ENCODE measurements at places on chromosomes 2 and 18.

GRCh38 chr2:109500910-109501309 is 112.9 kb downstream of the SEPTIN10 start:
- no peak for DNase-seq

- no peak for DNase-seq
Observed at GRCh38 chr2:204477358-204477950, 67.8 kb upstream of the PARD3B start.

- no peak for DNase-seq
Observed at GRCh38 chr2:219009294-219009693, 16.1 kb upstream of the CRYBA2 start.

- peak; percentile 4 for DNase-seq
Observed at GRCh38 chr2:169362894-169363559, 693 bp upstream of the LRP2 start.

DNA sequence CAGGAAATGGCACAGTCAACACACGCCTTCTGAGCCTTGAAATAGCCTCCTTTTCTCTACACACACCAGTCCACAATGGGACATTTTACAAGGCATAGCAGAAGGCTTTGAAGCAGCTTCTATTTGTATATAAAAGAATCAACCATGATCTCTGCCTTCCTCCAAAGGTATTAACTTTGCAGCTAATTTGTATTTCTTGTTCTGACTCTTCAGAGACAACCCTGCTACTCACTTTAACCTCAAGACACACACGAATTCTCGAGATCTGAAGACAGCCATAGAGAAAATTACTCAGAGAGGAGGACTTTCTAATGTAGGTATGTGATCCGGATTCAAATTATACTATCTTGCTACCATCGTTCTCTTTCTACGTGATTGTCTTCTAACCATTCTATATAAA is 104.6 kb downstream of the VIT start:
- DNase-seq, result no peak

GRCh38 chr18:61929881-61930640 is 37.3 kb upstream of the RNF152 start:
- no peak for DNase-seq

GRCh38 chr2:202035941-202036372 is 2.3 kb downstream of the FZD7 start:
- DNase-seq, result peak; percentile 60

DNA sequence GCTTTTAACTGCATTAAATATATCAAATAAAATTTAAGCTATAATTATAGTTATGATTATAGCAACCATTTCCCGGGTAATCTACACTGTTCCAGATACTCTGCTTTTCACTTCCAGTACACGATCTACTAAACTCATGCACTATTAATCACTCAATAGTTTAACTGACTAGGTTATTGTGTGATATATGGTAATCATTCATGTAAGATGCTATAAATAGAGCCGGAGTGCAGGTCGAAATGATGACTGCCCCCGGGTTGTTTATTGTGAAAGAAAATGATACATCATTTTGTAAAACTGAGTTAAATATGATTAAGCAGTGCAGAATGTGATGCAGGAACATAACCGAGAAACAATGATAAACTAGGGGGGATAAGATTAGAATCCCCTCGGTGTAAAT is 434.6 kb upstream of the DSEL start:
- DNase-seq, result no peak

DNA sequence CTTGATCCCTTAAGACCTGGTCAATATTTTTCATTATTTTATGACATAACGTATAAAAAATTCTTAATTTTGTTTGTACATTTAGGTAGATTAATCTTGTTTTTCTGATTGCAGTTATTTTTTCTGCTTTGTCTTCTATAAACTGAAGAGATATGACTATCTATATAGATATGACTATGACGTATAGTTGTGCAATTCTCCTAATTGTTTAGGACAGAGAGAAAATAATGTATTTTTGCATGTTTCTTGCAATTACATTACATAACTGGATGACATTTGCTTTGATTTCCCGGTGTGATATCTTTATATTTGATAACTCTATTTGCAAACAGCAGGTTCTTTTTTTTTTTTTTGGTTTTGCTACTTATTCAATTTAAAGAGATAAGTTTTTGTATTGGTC is 310.2 kb upstream of the REG3G start:
- DNase-seq, result no peak

DNA sequence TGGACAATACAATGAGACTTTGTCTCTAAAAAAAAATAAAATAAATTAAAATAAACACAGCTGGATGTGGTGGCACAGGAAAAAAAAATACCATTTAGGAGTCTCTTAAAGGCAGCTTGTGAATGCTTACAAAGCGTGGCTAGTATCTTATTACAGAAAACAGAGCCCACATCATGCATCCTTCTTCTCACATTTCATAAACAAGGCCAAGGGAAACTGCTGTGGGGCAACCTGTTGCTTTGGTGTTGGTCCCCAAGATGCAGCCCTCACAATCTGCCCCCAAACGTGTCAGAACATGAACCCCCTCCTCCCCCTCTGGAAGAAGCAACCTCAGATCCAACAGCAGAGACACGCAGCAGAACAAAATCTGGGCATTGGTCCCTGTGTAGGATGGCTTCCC is 2.6 kb downstream of the SLC14A1 start:
- no peak for DNase-seq

GRCh38 chr2:126467367-126468054 is 188.4 kb upstream of the GYPC start:
- DNase-seq, result no peak

- DNase-seq, result no peak
Observed at GRCh38 chr2:10903861-10904210, 7.9 kb upstream of the KCNF1 start.

- DNase-seq, result no peak
Observed at GRCh38 chr2:21939967-21940366, 816.2 kb downstream of the TDRD15 start.

- peak; percentile 74 for DNase-seq
Observed at GRCh38 chr2:36780231-36780839, 83.8 kb downstream of the VIT start.

- peak; percentile 15 for DNase-seq
Observed at GRCh38 chr2:231646476-231646875, 53.8 kb downstream of the TEX44 start.

- DNase-seq, result no peak
Observed at GRCh38 chr2:149463328-149464002, 124.1 kb downstream of the MMADHC start.

DNA sequence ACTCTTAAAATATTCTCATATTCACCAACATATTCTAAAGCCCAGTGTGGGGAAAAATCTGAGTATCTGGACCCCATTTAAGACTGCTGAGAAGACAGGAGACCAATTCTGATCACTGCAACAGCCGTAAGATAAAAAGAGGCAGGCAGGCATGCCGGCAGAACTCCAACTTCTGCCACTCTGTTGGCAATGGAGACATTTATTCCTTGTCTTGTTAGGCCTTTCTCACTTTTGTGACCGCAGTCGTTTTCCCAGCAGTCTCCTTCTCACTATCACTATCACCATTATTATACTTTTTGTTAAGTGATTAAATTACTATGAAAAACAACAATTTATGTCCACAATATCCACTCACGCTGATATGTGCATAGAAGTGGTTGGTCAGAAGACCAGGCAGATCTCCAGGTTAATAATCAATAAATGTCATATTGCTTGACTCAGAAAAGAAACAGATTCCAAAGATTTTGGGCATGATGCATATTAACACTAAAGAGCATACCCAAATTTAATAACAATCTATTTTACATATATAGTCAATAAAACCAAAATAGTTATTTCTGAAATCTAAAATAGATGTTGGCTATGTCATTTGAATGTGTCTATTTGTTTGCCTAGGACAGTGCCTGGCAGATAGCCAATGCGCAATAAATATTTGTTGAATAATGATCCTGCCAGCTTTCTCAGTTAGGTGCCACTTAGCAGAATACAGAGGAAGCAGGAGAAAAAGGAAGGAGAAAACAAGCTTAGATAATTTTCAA is 38.2 kb downstream of the SESTD1 start:
- DNase-seq, result no peak

DNA sequence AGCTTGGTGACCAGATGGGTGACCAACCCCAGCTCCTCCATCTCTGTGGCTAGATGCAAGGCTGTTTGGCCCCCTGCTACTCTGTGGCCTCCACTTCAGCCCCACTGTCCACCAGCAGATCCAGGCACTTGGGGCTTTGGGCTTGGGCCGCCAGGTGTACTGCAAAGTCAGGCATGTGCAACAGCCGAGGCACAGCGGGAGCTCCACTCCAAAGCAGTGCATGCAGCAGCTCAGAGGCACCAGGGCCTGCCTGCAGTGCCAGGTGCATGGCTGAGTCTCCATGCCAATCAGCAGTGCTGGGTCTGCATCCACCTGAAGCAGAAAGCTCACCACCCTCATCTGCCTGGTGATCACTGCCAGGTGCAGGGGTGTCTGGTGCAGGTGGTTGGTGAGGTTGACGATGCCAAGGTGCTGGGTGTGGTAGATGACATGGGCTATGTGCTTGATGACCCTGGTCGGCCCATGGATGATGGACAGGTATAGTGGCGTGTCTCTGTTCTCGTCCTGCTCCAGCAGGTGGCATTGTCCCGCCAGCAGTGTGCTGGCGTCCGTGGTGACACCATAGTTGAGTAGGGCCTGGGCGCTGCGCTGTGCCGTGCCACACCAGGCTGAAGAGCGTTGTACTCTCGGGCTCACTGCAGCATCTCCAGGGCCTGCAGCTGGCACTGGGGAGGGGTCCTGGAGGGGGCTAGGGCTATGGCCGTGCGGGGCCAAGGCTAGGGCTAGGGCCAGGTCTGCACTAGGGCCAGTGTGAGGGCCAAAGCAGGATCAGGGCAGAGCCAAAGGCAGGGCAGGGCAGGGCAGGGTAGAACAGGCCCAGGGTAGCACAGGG is 1.0 kb upstream of the ANKRD62 start:
- no peak for DNase-seq

DNA sequence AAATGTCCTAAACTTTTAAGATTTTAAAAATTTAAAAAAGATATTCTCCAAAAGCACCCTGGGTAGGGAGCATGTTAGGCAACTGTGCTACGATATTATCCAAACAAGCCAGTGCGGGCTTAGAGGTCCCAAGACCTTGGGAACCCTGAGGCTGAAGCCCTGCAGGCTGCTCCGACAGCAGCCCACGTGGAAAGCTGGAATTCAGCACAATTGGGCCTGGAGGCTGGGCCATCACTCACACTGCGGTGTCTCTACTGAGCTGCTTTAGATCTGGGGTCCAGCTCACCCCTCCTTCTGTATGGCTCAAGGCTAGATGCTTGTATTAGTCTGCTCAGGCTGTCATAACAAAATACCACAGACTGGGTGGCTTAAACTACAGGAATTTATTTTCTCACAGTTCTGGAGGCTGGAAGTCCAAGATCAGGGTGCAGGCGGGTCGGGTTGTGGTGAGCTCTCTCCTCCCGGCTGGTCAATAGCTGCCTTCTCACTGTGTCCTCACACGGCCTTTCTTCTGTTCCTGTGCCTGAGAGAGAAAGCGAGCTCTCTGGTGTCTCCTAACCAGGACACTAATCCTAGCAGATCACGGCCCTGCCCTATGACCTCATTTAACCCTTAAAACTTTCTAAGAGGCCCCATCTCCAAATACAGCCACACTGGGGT is 42.5 kb downstream of the DPYSL5 start:
- no peak for DNase-seq

DNA sequence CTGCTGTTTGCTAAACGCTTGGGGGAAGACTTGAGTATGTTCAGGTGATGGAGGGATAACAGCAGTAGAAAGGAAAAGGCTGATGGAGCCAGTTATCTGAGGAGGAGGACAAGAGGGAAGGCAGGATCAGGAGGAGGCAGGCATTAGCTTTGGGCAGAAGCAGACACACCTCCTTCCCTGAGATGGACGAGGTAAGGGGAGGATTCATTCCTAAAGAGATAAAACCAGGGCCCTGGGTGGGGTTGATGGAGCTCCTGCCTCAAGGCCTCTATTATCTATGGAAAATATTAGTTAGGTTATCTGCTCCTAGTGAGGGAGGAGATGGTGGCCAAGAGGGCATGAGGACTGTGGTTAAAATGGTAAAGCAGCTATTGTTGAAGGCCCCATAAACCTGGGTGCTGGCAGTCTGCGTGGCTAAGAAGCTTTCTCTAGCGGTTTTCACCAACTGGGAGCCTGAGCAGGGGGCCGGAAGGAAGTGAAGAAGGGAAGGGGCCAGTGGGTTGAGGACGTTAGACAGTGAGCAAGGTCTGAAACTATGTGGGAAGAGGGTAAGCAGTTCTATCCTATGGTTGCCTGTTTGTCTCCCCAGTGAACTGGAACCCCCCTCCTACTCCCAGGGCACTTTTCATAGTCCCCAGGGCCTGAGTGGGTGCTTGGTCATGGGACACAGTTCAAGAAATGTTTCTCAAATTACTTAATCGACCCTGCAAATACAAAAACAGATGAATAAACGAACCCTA is 56.6 kb upstream of the HK2 start:
- DNase-seq, result no peak

DNA sequence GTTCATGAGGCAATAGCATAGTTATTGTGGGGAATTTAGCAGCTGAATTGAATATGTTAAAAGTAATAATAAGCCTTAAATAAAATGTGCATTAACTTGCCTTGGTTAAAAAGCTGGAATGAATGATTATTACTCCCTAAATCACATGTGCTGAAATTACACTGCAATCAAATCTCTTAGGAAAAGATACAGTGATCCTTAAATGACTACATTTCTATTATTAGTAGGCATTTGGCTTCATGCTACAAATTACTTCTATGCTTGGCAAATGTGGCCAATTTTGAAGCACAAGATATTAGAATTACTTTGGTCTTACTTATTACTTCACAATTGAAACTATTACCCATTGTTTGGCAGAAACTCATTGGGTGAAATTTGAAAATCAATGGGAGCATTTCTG is 5.4 kb downstream of the RND3 start:
- peak; percentile 22 for DNase-seq

GRCh38 chr18:44897411-44897810 is 216.7 kb downstream of the SETBP1 start:
- no peak for DNase-seq

Data from astrocyte of the spinal cord (primary cell).